ENCODE measurements at places on chromosomes 13 and 19. TPM values are rescaled to one million over a fixed set of nuclear protein-coding genes. Genes with fewer than 3 reads are reported as not detected.

GRCh38 chr19:53538378-53539109, 599 bp downstream of the ZNF331 start:
- no peak for DNase-seq

The ZNF790 gene
- total RNA-seq = 8.3 TPM

The KASH5 gene
- not detected for total RNA-seq

The IL17D gene
- total RNA-seq = 2.1 TPM

DNA sequence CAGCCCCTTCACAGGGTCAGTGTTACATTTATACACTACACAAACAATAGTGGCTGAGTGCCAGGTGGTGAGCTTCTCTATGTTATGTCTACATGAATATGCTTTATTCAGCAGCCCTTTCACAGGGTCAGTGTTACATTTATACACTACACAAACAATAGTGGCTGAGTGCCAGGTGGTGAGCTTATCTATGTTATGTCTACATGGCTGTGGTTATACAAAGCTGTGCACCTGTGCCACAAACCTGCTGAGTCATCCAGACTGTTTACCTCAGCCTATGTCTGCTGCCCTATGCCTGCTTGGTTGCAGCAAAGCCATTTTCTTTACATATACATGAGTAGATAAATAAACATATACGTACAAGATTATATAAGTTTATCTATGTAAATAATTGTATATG, 76.5 kb downstream of the ZNF726 start:
- DNase-seq = no peak

DNA sequence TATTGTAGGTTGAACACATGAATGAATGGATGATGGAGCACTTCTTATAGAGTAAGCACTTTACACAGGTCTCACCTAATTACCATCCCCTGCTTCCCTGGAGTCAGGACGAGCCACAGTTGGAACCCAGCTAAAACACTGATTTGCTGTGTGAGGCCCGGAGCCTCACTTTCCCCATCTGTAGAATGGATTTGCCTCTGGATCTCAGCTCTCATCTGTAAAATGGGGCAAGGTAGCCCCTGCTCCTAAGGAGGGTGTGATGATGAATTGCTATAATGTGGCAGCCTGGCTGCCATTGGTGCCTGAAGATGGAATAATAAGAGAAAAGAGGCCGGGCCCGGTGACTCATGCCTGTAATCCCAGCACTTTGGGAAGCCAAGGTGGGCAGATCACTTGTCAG, 1.4 kb upstream of the PTPRS start:
- peak; percentile 80 for DNase-seq
